ENCODE measurements at places on chromosomes 2 and 18.

DNA sequence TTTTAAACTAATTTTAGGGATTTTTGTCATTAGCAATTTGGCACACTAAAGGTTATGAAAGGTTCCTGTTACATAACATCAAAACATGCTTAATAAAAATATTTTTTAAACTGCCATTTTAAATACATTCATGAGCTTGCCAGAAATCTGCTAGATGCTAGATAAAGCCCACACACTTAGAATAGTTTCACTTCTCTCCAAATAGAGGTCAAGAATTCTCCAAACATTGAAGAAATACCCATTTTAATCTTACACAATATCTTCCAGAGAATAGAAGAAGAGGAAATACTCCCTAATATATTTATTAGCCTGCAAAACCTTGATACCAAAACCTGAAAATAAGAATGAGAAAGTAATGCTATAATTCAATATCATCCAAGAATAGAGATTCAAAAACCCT lies 247.5 kb downstream of the PTH2R start:
- DNase-seq, result no peak

DNA sequence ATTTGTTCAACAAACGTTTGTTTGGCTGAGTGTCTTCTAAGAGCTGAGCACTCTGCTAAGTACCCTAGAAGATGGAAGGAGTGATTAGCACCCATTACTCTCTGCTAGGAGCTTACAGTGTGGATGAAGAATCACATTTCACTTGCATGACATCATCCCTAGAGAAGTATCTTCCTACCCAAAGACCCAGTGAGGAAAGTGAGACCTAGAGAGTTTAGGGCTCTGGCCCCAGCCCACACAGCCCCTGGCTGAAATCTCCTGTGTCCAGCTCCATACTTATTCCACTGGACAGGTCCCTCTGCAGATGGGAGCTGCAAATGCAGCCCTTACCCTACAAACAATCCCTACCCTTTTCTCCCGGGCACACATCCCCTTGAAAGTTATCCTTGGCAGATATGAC lies 26.8 kb upstream of the EPAS1 start:
- DNase-seq, result no peak

DNA sequence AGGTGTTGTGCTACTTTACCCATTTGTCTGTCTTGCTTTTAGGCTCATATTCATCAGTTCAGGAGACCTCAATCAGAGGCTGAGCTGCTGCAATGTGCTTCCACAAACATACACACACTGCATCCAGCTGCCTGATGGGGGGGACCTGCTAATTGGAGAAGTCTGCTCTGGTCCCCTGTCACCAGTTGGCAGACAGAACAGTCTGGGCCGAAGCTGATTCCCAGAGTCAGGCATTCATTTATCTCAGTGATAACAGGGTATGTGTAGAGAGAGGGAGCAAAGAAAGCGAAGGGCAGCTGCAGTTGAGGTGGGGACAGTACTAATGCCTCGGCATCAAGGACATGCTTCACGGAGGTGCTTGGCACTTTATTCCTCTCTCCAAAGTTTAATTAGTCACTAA lies 584.3 kb upstream of the PIK3C3 start:
- DNase-seq, result no peak

DNA sequence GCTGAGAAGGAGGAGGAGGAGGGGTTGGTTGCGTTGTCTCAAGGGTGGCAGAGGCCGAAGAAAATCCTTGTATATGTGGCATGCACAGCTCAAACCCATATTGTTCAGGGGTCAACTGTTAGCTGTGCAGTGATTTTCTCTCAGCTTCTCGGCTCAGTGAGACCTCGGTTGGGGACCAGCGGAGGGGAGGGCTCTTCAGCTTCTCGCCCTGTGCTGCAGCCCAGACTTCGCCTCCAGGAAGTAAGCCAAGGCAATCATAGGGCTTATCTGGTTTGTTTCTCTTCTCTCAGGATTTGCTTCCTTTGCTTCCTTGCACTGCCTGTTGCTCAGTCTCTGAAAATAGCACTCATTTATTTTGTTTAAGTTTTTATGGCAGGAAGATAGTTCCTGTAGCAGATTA lies 85.5 kb downstream of the SOWAHC start:
- no peak for DNase-seq

GRCh38 chr2:123870881-123871276 lies 154.2 kb upstream of the CNTNAP5 start:
- no peak for DNase-seq

DNA sequence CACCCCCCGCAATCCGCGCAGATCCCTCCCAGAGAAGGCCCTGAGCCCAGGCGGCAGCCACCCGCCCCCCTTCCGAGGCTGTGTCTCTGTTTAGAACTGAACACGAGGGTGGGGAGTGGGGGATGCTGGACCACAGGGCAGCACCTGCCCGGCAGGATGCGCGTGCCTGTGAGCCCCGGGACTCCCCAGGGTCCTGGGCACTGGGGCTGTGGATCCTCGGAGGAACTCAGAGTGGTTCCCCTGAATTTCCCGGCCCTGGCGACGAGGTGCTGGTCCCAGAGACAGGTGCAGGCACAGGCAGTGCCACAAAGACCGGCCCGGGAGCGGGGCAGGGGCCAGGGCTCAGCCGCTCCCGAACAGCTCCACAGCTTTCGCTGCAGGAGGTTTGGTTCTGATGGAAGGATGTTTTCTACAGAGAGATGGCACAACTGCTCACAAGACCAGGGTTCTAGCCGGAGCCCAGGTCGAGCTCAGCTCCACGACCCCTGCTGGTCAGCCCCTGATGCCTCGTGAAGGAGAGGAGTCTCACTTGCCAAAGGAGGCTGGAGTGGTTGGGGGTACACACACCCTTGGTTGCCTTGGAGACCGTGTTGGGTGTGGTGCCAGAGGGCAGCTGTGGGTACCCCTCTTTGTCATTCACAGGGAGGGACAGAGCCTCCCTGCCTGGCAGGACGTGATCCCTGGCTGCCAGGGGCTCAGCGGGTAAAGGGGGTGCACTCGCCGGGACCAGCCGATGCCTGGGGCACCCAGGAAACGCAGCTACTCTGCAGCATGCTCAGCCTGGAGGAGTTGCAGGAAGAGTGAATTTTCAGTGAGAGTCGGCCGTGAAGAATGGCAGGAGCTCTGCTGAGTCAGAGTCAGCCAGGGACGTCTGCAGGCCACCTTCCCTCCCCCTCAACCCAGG lies 4.4 kb upstream of the NEU4 start:
- DNase-seq, result no peak

DNA sequence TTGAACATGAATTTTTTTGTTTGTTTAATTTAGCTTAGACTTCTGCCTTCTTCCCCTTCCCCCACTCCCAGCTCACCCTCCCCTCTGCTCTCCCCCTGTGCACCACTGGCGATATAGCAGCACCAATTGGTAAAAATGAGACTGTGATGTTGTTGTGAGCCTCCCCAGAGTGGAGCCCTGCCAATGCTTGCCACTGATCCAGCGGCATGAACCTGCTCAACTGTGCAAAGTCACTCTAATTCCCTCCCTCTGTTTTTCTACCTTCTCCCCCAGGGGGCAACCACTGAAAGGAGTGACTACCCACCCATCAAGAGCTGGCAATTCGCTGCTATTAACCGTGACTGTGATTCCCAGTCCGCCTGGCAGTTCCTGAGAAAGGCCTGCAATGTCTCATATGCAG lies 30.2 kb downstream of the KLHL14 start:
- no peak for DNase-seq

DNA sequence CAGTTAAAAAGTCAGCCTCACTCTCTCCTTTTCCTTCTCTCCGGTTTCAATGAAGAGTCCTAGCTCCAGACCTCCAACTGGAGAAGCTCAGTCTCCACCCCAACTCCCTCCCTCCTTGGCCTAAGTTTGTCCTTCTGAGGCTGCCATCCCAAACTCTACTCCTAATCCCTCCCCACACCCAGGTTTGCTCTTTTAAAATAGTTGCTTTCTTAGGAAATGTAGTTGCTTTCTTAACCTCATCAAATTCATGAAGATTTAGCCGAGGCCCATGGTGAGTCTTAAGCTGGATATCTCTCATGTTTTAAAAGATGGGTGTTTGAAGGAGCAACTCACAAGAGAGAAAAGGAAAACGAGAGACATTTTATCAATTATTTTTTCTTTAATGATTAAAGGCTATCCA lies 937 bp upstream of the LANCL1 start:
- DNase-seq, result peak; percentile 19

DNA sequence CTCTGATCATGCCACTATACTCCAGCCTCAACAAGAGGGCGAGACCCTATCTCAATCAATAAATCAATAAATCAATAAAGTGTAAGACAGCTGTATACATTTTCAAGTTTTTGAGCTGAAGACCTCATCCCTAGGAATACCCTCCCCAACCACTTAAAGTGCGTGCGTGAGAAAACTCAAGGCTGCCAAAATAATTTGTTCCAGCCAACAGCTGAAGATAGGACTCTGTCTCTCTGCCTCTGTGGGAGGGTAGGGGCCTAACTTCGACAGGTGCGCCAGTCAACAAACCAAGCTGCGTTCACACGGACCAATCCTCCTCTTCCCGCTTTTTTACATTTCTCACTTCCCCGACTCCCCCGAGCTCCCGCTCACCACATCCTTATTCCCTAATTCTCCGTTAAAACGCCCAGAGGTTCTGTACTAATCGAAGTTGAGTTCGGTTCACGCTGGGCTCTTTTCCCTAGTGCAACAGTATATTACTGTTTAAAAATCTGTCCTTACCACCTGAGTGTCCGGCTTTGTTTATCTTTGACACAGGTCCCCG lies 618 bp downstream of the POLR2D start:
- DNase-seq, result no peak

DNA sequence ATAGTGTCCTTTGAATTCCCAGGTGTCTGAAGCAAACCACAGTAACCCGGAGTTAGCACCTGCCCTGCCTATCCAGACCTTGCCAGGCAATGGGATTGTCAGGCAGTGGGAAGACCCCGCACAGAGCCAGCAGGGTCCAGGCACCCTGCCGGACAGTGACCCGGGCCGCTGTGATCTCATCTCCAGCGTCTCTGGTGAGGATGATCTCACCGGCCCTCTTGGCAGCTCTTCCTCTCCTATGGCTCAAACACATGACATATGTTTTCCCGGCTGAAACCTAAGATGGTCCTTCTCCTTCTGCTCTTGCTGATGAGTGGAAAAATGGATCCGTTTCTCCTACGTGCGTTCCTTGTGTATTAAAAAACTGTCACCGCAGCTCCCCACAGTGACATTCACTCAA lies 75.1 kb downstream of the ACOXL start:
- DNase-seq, result no peak

GRCh38 chr18:28725876-28726275 lies 548.9 kb upstream of the CDH2 start:
- no peak for DNase-seq

DNA sequence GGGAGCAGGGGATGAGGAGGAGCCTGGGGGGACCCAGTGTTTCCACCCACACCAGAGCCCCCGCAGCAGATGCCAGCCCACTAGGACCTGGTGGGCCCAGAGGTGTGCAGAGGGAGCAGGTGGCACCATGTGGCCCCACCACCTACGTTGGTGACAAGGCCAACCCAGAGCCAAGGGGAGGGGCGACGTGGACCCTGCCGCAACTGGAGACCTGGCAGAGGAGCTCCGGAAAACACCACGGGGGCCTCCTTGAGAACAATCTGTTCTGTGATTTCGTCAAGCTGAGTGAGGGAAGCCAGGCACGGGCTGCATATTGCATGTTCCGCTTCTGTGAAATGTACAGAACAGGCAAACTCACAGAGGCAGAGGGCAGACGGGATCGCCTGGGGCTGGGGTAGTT lies 49.1 kb upstream of the GPC1 start:
- DNase-seq, result no peak

DNA sequence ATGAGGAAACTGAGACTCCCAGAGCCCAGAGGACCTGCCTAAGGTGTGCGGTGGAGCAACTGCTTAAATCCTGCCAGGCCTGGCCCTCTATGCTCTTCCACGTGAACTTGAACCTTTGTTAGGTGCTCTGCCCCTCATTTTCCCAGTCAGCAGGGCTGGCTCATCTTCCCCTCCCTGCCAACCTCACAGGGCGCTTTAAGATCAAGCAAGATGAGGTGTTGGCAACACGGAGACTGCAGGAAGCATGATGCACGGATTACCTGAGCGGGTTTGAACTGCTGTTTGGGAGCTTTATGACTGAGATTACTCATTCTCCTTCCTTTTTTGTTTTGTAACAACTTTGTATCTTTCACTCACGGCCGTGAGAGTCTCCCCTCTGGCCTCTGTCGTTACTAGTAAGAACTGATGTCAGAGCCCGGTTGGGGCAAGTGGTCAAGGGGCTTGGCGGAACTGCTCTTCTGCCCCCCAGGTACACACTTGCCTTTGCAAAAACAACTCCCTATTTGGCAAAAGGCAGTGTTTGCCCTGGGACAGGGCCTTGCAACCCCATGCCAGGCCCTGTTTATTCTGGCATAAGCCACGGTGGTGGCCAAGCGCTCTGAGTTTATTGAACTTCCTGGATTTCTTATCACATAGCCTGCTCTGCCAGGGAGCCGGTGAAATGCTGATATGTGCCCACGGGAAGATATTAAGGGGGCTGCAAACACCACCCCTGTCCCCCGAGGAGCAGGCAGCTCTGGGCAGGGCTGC lies 127.8 kb downstream of the INHBB start:
- no peak for DNase-seq

GRCh38 chr18:58539659-58540380 lies 89.1 kb downstream of the ALPK2 start:
- DNase-seq, result no peak

DNA sequence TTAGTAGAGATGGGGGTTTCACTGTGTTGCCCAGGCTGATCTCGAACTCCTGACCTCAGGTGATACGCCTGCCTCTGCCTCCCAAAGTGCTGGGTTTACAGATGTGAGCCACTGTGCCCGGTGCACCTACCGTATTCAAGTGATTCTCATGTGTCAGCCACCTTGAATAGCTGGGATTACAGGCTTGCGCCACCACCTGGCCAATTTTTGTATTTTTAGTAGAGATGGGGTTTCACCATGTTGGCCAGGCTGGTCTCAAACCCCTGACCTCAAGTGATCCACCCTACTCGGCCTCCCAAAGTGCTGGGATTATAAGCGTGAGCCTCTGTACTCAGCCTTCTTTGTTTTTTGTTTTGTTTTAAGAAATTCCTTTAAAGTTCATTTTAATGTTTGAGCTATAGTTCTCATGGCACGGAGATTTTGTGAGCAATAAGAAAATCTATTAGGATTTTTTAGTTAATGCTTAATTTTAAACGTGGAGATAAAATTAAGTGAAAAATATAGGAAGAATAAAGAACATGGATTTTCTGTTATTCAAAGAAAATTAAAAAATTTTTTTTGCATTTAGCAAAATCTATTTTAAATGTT lies 242.6 kb downstream of the PHLPP1 start:
- DNase-seq, result no peak

GRCh38 chr18:58758606-58759005 lies 87.3 kb downstream of the MALT1 start:
- no peak for DNase-seq

Data from BJ (cell line).